ENCODE measurements at places on chromosomes 7 and 10.

- no peak for DNase-seq
Observed at GRCh38 chr10:91048380-91048779, 127.5 kb upstream of the ANKRD1 start.

DNA sequence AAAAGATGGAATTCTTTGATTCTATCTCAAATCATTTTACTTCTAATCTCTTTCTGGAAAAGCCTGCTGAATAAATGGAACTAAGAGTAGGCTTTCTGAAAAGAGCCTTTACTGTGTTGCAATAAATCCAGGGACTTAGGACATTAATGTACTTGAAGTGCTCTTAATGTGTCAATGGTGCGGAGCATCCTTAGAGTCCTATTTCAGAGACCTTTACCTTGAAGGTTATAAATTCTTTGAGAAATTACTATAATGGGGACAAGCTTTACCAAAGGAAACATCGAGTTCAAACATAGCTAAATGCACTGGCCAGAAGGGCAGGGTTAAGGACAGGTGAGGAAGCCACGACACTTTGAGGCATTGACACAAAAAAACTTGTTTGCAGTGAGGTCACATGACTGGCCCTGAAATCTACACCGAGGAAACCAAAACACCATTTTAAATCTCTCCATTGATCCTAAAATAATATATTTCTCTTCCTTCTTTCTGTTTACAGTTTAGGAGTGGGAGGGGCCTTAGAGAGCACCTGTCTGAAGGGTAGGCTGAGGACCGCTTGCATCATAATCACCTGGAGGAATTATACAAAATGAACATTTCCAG, 48.1 kb upstream of the EXOC6 start:
- DNase-seq, result no peak

GRCh38 chr7:157253850-157254249, 83.0 kb upstream of the DNAJB6 start:
- DNase-seq, result no peak

DNA sequence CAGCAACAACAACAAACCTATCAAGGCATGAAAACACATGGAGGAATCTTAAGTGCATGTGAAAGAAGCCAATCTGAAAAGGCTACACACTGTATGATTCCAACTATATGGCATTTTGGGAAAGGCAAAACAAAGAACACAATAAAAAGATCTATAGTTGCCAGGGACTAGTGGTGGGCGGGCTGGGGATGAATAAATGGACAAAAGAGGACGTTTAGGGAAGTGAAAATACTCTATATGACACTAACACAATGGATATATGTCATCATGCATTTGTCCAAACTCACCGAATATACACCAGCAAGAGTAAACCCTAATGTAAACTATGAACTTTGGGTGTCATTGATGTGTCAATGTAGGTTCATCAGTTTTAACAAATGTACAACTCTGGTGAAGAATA, 89.1 kb downstream of the SEMA3E start:
- no peak for DNase-seq

DNA sequence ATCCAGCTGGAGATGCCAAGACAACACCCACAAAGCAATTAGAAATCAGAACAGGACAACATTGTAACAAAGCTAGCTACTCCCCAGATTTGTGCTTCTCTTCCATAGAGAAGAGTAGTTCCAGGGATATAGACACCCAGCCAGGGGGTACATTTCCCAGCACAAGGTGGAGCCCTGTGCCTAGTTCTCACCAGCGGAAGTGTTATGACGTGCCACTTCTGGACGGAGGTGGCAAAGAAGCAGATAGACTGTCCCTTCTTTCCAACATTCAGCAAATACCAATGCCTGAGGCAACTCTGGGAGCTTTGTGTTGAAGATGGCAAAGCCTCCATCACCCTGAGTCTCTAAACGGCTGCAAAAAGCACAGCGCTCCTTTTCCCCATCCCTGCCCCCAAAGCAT, 23.4 kb upstream of the GSAP start:
- DNase-seq, result peak; percentile 71

- peak; percentile 77 for DNase-seq
Observed at GRCh38 chr10:101920546-101920945, 76.9 kb upstream of the KCNIP2 start.

- DNase-seq, result peak; percentile 61
Observed at GRCh38 chr7:35556515-35557471, 138.1 kb downstream of the HERPUD2 start.

- DNase-seq, result no peak
Observed at GRCh38 chr10:131242007-131242406, 69.5 kb downstream of the TCERG1L start.

DNA sequence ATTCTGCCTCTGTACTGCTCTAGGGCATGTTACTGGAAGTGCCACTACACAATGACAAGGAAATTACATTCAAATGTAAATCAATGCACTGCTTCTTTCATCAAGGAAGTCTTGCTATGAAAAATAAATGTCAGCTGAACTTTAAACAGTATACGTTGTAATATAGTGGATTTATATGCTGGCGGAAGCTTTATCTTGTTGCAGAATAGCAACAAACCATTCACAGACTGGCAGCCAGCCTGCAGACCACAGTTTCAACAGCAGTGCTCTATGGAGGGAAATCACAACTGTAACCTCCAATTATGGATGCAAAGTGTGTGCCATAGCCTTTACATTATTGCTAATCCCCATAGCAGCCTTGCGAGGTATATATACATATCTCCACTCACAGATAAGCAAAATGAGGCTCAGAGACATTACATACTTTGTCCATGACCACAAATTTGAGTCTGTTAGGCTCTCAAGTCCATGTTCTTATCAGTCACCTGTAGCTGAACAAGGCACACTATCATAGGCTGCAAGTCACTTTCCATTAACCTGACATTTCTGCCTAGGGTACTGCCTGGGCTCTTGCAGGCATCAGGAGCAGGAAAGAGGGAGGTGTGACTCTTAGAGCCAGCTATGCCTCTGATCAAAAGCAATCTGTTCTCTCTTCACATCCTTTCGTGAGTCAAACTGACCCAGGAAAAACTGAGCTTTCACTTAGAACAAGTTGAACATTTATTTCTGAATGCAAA, 22.6 kb downstream of the COL28A1 start:
- DNase-seq, result no peak

GRCh38 chr7:37918526-37918925, 1.9 kb upstream of the SFRP4 start:
- DNase-seq, result no peak

DNA sequence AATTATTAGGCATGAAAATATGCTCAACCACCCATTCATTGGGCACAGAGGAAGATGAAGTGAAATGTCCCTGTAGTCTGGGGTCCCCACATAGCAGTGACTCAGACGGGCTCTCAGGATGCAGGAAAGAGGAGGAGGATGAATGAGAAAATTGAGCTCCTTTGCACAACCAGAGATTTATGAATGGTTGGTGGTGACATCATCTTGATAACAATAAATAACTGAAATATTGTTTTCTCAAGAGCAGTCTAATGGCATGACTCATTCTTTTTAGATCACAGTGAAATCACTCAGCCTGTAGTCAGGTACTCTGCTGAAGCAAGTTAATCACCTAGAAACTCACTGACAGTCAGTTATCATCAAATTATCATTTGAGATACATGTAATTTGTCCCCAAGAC, 254.1 kb downstream of the RELN start:
- no peak for DNase-seq

DNA sequence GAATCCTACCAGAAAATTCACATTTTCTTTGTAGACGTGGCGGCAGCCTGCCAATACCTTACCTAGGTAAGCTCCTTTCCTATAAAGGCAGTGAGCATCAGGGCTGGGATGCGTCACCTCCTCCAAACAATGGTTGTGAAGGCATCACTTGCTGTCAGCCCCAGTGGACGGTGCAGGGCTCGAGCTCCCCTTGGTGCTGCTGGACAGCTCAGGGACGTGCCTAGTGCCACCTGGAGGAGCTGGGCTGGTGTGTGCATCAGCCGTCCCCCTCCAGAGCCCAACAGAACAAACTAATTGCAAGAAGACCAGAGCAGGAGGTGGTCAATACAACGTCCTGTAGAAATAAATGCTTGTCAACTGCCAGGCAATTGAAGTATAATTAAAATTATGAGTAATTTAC, 517.5 kb upstream of the FOXK1 start:
- no peak for DNase-seq

GRCh38 chr7:121494516-121494915, 98.4 kb upstream of the FAM3C start:
- DNase-seq, result no peak

- DNase-seq, result no peak
Observed at GRCh38 chr10:58651040-58651439, 138.4 kb downstream of the BICC1 start.

GRCh38 chr7:99975782-99976521, at the start of gene AZGP1:
AZGP1 (minus strand) TSS chr7:99976031; CDS start chr7:99976020, 11 bp downstream.
- no peak for DNase-seq

DNA sequence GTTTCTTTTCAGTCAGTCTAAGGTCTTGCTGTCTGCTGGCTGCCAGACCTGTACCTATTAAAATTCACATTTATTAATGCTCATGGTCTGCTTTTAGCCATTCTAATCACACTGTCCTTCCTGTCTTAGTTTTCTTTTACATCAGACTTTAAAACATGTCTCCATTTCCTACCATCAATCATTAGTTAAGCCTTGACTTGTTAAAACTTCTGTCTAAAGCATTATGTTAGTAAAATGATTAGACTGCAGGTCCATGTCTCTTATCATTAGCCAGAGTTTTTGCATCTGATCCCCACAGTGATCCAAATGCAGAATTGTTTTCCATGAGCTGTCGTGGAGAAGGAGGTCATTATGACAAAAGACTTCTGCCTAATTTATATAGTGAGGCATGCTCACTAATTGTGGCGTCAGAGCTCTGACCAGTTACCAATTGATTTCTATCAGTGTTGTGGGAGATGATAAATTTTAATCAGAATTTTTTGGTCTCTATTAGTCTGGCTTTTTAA, 226.5 kb downstream of the DKK1 start:
- no peak for DNase-seq

- peak; percentile 81 for DNase-seq
Observed at GRCh38 chr10:119090968-119091367, 10.4 kb upstream of the EIF3A start.

DNA sequence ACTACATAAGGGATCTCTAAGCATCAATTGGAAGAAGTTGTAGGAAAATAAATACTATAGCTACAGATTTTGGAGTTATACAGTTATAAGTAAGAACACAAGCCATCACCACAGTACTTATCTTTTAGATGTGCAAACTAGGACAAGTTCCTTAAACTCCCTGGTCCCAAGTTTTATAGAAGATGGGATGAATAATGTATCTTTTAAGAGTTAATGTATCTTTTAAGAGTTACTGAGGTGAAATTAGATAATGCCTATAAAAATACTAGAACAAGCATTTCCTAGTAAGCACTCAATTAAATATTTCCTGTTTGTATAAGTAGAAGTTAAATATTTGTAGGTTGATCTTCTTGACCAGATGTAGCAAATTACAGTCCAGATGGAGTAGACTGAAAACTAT, 56.8 kb downstream of the SEMA3A start:
- DNase-seq, result no peak

DNA sequence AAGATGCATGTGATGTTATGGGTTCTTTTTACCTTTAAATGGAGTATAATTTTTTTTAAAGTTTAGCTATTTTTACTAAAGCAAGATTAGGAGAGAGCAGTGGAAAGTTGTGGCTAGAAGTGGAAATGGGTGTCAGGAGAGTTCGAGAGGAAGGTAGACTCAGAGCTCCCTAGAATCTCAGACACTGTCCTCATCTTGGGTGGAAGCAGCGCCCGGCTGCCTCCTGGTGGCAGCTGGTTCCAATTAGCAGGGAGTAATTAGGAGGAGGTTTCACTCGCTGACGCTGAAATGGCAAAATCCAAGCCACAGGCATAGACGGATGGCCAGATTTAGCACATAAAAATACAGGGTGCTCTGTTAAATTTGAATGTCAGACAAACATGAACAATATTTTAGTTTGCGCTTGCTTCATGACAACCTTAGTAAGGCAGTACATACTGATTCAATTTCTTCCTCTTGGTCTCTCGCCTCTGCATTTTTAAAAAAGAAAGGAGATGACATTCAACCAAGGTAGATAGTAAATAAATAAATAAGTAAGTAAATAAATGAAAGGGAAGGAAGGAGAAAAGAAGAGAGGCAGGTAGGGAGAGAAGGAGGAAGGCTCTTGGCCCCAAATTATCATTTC, 58.5 kb downstream of the LGI1 start:
- DNase-seq, result peak; percentile 69

DNA sequence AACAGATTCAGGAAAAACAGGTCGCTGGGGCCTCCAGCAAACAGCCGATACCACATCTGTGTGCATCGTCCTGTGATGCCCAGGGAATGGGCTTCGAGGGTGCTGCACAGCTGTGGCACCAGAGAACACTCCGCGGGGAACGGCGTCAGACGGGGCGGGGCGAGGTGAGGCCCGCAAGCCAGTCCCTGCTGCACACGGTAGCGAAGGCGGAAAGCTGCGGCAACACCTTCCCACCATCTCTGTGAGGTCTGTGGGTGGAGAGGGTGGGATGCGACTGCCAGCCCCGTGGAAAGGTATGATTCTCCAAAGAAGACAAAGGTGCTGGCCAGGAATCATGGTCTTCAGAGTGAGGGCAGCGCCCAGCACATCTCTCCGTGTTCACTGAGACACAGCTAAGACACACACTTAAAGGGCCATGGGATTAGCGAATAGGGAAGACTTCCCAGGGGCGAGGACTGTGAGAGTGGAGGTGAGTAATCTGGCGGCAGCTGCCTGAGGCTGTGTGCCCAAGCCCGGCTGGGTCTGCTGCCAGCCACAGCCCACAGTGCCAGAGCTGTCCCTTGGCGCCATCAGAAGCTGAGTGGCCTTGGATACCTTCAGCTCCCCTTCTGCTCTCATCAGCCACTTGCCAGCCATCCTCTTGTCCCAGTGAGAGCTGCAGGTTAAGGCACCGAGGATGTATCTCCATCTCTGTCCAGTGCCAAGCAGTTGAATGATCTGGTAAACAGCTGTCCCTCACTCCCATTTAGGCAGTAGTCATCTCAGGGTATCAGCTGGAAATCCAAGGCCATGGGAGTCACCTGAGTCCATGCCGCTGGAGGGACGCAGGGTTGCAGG, 17.6 kb downstream of the PRKAG2 start:
- DNase-seq, result no peak

GRCh38 chr10:92103376-92104090, 180.0 kb downstream of the BTAF1 start:
- DNase-seq, result no peak

DNA sequence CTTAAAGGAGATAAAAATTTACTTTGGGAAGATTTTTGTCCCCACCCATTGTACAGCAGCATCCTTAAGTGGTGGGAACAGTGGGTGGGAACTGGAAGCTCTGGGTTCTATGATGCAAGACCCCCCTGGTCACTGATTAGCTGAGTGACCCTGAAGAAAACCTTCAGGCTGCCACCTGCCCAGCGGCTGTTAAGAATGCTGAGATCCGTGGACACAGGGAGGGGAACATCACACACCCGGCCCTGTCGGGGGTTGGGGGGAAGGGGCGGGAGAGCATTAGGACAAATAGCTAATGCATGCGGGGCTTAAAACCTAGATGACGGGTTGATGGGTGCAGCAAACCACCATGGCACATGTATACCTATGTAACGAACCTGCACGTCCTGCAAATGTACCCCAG, 14.5 kb downstream of the CARD11 start:
- no peak for DNase-seq
